ENCODE measurements at places on chromosomes 4 and X.

DNA sequence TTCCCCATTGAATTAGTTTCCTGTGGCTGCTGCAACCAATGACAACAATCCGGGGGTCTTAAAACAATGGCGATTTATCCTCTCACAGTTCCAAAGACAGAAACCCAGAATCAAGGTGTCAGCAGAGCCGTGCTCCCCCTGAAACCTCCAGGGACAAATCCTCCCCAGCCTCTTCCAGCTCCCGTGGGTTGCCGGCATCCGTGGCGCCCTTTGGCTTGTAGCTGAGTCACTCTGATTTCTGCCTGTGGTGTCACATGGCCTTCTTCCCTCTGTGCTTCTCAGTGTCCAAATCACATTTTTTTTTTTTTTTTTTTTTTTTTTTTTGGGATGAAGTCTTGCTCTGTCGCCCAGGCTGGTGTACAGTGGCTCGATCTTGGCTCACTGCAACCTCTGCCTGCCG is 64.5 kb upstream of the STX18 start:
- no peak for DNase-seq

DNA sequence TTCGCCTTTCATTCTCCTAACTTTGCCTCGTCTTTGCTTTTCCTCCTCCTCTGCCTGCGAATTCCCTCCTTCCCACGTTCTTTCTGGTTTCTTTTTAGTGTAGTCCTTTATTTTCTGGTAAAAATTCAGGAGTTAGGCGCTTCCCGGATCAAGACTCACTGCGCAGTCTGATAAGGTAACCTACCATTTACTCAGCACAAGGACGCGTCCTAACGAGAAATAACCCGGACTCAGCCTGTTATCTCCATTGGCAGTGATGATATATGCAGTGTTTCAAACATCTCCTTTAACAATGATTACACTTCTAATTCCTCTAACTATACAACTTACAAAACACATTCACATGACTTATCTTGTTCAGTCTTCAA is 357 bp upstream of the ETNPPL start:
- DNase-seq, result no peak

GRCh38 chr4:1451106-1451751 is 45.0 kb upstream of the NKX1-1 start:
- no peak for DNase-seq

DNA sequence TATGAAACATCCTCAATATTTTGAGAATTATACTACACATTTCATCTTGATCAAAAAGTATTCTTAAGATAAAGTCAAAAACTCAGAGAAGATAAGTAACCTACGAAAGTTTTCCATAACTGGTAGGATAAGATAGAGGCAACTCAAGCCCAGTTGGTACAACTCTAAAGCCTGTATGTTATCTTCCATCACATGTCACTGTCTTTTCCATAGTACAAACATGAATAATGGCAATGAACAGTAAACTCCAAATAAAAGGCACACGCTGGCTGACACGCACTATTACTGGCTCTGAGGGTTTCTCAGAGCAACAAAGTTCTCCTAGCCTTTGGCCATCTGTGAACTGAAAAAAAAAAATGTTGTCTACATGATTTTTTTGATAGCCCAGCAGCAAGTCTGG is 27.2 kb downstream of the LIN54 start:
- no peak for DNase-seq

DNA sequence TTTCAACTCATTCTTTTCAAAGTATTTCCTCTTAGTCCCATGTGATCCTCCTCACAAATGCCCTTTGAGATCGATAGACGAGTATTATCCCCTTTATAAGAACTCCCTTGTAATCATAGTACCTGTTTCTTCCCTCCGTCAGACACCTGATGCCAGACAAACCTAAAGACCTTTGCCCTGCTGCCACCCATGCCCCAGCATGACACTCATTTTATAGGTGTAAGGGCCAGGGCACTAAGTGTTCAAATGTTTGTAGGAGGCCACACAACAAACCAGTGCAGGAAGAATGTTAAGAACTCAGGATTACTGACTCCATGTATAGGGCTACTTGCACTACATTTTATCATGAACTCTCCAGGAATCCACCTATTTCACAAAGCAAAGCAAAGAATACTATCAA is 115.6 kb upstream of the DIAPH2 start:
- DNase-seq, result no peak

DNA sequence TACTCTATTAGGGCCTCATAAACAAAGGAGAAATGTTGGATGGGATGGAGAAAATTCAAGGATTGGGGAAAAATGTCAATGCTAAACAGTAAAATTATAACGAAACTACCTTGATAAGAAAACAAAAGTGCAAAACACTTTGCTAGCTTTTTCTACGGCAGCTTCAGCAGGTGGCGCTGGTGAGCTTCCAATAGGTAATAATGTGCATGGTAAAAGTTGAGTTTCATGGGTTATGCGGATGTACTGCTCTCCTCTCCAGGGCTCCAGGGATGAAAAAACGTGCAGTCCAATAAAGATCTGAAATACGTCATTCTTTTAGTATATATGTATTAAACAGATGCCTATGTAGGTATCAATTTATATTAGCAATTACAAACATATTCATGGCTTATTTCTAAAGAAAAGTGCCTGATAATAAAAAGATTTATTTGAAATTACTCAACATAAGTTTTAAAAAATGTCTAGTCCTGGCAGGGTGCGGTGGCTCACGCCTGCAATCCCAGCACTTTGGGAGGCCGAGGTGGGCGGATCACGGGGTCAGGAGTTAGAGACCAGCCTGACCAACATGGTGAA is 239.6 kb downstream of the GRXCR1 start:
- no peak for DNase-seq

GRCh38 chr4:84530454-84530853 is 31.4 kb upstream of the NKX6-1 start:
- no peak for DNase-seq

DNA sequence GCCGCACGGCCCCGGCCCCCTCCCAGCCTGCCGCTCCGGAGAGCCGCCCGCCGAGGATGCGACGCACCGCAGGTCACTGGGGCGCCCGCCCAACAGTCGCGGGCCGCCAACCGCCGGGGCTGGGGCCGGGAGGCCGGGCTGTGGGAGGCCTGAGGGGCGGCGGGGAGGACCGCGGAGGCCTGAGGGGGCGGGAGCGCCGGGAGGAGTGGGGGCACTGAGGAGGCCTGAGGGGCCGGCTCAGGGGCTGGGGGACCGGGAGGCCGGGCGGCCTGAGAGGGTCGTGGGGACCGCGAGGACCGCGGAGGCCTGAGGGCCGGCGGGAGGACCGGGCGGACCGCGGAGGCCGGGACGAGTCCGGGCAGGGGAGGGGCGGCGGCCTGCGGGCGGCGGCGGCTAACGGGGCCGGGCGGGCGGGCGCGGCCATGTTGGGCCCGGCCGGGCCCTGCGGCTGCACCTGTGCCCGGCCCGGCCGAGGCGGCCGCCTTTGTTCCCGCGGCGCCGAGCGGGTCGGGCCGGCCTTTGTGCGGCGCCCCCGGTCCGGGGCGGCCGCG is 353 bp downstream of the NSD2 start:
- DNase-seq, result no peak

DNA sequence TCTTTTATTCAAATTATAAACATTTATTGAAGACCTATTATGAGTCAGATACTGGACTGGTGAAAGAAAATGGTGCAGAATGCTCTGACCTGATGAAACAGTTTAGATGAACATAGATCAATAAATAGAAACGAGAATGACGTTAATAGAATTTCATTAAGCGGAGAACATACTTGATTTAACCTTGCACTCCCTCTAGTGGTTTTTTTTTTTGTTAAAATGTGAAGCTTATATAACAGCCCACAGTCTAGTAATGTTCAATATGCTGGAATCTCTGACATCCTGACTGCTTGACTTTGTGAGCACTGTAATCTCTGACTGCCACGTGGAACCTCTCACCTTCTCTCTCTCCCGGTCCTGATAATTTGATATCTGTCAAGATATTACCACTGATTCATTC is 32.3 kb downstream of the HDAC8 start:
- no peak for DNase-seq

GRCh38 chr4:41741354-41741753 is 7.2 kb downstream of the PHOX2B start:
- no peak for DNase-seq

Data from stimulated activated CD8-positive, alpha-beta memory T cell treated with anti-CD3 and anti-CD28 coated beads, Interleukin-7, amount 100 ng/mL, for 1 hour (primary cell).